ENCODE measurements at places on chromosomes 11 and 22.

DNA sequence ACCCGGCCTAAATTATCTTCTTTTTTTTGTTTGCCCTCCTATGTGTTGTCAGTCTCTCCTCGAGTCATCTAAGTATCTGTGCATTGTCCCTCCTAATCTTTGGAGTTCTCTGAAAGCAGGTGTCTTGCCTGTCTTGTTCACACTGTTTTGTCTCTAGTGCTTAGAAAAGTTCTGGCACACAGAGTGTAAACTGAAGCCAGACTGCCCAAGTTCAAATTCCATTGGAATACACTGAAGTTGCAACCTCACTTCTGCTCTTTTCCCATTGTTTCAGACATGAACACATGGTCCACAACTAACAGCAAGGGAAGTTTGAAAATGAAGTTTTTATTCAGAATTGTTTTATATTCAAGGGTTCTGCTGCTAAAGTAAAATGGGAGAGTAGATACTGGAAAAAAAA is 38.7 kb downstream of the PAX6 start:
- no peak for DNase-seq

GRCh38 chr11:115391598-115391997 is 112.6 kb downstream of the CADM1 start:
- peak; percentile 79 for DNase-seq

- DNase-seq, result peak; percentile 27
Observed at GRCh38 chr11:115920092-115920461, 415.9 kb upstream of the CADM1 start.

- DNase-seq, result no peak
Observed at GRCh38 chr22:44100411-44100810, 76.3 kb downstream of the PARVB start.

DNA sequence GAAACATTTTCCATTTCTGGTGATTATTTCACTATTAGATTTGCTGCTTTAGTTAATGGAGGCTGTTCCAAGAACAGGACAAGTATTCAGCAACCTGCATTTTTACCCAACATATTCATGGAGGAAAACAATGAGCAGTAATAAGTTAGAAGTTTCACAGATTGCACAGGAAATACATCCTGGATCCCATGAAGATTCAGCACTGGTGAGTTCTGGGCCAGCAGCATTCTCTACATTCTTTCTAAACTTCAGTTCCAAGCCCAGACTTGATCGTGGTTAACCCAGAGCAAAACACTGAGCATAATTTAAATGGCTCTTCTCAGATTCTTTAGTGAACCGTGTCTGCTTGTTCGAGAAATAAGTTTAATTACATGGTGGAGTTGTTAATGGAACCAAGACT is 3.8 kb downstream of the FJX1 start:
- DNase-seq, result peak; percentile 72

GRCh38 chr11:132610216-132610615 is 922.1 kb downstream of the OPCML start:
- DNase-seq, result no peak

DNA sequence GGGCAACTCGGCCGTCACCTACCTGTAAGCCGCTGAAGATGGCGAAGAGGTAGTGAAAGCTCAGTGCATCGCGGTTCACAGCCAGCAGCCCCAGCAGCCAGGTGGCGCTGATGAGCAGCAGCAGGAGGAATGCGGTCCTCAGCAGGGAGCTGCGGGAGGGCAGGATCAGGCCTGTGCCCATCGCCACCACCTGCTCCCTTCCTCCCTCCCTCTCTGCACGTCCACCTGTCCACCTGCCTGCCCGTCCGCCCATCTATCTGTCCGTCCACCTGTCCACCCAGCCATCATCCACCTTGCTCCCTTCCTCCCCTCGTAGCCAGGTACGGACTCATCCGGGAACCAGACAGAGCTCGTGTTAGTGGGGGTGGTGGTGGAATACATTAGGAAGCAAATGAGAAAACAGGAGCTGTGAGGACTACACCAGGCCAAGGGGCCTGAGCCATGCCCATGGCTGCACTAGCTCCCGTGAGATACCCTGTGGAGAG is 32.2 kb downstream of the TRMU start:
- DNase-seq, result peak; percentile 86

GRCh38 chr11:131157678-131158077 is 212.7 kb upstream of the NTM start:
- no peak for DNase-seq

- no peak for DNase-seq
Observed at GRCh38 chr11:26027887-26028286, 304.0 kb upstream of the ANO3 start.

- no peak for DNase-seq
Observed at GRCh38 chr11:102608699-102609098, 16.4 kb downstream of the MMP20 start.

DNA sequence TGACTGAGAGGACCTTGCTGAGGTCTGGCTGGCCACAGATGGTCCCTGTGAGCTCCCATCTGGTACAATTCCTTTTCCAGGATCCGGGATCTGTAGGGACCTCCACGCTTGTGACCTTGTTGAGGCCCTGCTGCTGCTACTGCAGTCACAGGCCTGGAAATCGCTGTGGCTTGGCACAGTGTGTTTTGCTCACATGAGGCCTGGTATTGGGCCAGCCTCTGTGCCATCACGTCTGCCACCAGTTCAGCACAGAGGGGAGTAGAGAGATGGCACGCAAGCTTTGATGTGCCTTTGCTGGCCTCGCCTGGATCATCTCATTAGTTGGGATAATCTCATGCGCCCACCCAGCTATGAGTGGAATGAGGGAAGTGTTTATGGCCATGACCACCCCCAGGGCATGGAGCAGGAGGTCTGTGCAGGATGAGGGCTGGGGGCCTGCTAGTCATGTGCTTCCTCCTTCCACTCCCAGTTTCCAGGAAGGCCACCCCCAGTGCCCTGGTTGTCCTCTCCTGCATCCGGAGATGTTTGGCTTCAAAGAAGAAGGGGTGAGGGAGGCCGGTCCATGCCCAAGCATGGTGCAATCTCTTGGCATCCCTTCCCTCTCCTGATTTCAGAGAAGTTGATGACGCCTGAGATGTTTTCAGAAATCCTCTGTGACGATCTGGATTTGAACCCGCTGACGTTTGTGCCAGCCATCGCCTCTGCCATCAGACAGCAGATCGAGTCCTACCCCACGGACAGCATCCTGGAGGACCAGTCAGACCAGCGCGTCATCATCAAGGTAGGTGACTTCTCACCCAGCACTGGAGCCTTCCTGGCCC is 22.4 kb downstream of the DERL3 start:
- DNase-seq, result no peak

- peak; percentile 29 for DNase-seq
Observed at GRCh38 chr22:37174964-37175363, 13.1 kb downstream of the C1QTNF6 start.
